ENCODE measurements at places on chromosomes 6 and 20. TPM values are rescaled to one million over a fixed set of nuclear protein-coding genes. Genes with fewer than 3 reads are reported as not detected.

Gene FANCE
- 3.7 TPM for polyA plus RNA-seq

Gene EYS
- 0.68 TPM for polyA plus RNA-seq

Gene FOXC1
- 1.1 TPM for polyA plus RNA-seq

Gene RIMS4
- 4.9 TPM for polyA plus RNA-seq

Gene HRH3
- polyA plus RNA-seq = not detected

Gene CST1
- polyA plus RNA-seq = 10.8 TPM

Gene DEFB124
- not detected for polyA plus RNA-seq

GRCh38 chr20:11697055-11697454 is 220.6 kb upstream of the BTBD3 start:
- H3K4me3 ChIP-seq = no peak overlapping the region
- no peaks in the 10 kb centered on the region for H3K27me3 ChIP-seq
- H3K4me1 ChIP-seq = no peaks in the 10 kb centered on the region
- peak; percentile 40 for DNase-seq
- H3K36me3 ChIP-seq = no peaks in the 10 kb centered on the region

DNA sequence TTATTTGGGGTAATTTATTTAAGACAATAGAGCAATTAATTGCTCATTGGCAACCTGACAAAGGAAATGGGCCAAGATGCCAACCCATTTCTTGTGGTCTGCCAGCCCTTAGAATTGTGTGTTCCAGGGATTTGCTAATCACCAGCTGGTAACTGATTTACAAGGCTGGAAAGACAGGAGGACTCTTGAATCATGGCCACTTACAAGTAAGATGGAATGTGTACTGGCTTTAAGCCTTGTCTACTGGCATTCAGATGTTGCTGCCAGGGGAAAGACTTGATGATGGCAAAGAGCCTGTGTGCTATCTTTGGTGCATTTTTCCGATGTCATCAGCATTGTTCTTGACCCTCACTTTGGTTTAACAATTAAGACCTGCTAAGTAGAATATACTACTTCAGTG is 91.0 kb downstream of the BCKDHB start:
- DNase-seq = no peak
- no peaks in the 10 kb centered on the region for H3K27me3 ChIP-seq
- no peaks in the 10 kb centered on the region for H3K36me3 ChIP-seq
- H3K4me3 ChIP-seq = no peak overlapping the region

DNA sequence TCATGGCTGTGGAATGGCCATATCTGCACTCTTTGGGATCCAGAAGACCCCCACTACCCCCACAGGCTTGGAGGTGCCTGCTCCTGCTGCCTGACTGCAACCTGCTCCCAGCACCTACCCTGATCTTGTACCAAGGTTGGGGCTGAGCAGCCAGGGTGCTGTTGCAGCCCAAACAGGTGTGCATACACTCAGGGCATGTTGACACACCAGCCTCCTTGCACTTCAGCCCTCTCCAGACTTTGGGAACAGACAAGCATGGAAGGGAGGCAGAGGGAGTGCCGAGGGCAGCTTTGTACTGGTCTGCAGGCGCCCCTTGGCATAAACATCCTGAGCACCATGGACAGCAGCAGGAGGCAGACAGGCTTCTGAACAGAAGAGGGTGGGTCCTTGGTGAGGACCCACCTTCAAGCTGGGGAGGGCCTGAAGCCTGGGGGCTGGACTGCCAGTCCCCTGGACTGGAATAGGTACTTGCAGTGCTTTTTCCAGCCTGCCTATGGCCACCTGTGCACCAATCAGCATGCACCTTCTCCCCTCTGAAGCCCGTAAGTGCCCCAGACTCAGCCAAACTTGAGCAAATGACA is 1675.8 kb downstream of the HACE1 start:
- H3K36me3 ChIP-seq = no peaks in the 10 kb centered on the region
- H3K4me3 ChIP-seq = no peak overlapping the region
- no peak for DNase-seq
- H3K4me1 ChIP-seq = no peaks in the 10 kb centered on the region
- no peaks in the 10 kb centered on the region for H3K27me3 ChIP-seq

- H3K36me3 ChIP-seq = no peaks in the 10 kb centered on the region
- H3K27me3 ChIP-seq = peaks cover 11% of the 10 kb centered on the region
- no peaks in the 10 kb centered on the region for H3K4me1 ChIP-seq
- H3K4me3 ChIP-seq = no peak overlapping the region
Observed at GRCh38 chr20:61437280-61438206, 185.5 kb downstream of the CDH4 start.

DNA sequence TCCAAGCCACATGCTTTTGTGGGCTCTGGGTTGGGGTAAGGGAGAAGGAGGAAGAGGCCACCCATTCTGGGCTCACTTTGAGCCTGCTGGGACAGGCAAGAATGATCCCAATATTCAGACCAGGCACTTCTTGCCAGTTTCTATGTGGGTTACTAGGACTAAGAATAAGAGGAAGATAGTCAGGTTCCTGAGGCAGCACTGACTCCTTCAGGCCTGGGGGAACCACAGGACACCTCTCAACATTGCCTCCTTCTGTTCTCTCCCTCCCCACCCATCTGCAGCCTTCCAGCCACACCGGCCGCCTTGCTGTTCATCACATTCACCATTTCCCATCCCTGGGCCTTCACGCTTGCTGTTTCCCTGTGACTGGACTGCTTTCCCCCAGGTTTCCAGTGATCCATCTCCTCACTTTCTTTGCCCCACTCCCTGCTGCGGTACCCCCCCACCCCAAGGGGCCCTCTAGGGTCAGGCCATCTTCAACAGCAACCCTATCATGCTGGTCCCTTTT is 69.2 kb upstream of the SIRPA start:
- no peak overlapping the region for H3K4me3 ChIP-seq
- no peaks in the 10 kb centered on the region for H3K36me3 ChIP-seq
- H3K4me1 ChIP-seq = no peaks in the 10 kb centered on the region
- DNase-seq = no peak

DNA sequence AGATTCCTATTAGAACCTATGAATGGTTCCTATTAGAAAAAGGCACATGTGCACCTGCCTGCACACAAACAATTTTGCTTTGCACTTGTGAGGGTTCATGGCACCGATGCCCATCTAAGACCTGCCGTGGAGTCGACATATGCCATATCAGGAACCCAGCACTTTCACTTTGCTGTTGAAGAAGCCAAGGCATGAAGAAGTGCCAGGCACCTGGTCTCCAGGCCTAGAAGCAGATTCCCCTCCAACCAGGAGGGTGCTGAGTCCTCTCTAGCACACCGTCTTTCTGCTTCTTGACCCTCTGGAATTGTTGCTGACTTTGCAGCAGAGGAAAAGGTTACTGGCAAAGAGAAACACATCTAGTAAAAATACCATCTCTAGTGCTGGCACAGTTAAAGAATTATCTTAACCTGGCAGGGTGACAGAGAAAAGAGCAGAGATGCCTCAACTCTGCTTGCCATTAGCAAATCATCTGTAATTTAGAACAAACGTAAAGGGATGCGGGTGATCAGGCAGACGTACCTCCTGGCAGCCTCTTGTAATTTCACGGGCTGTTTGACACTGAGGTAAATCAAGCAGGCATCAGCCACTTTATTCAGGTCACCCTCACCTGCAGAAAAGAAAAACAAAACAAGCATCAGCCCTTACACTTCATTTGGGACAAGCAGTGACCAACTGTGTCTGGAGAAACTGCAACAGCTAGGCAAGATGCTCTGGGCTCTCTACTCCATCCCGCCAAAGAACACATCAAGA is 37.2 kb downstream of the TTI1 start:
- H3K27me3 ChIP-seq = no peaks in the 10 kb centered on the region
- H3K36me3 ChIP-seq = no peaks in the 10 kb centered on the region
- H3K4me1 ChIP-seq = peaks cover 35% of the 10 kb centered on the region
- DNase-seq = no peak

- no peak overlapping the region for H3K27ac ChIP-seq
- no peak overlapping the region for H3K4me3 ChIP-seq
- no peaks in the 10 kb centered on the region for H3K36me3 ChIP-seq
- DNase-seq = no peak
- no peaks in the 10 kb centered on the region for H3K4me1 ChIP-seq
Observed at GRCh38 chr6:146856296-146856695, 257.5 kb downstream of the ADGB start.

- no peak for DNase-seq
- no peaks in the 10 kb centered on the region for H3K36me3 ChIP-seq
- no peaks in the 10 kb centered on the region for H3K4me1 ChIP-seq
Observed at GRCh38 chr6:158110986-158111385, 57.1 kb downstream of the SERAC1 start.

- no peaks in the 10 kb centered on the region for H3K27me3 ChIP-seq
- H3K36me3 ChIP-seq = no peaks in the 10 kb centered on the region
- no peak for DNase-seq
- no peak overlapping the region for H3K4me3 ChIP-seq
- no peaks in the 10 kb centered on the region for H3K4me1 ChIP-seq
- no peak overlapping the region for H3K27ac ChIP-seq
Observed at GRCh38 chr6:118679327-118679901, 28.0 kb upstream of the CEP85L start.

- peak overlapping the region; percentile 13 for H3K4me3 ChIP-seq
- DNase-seq = no peak
- H3K36me3 ChIP-seq = no peaks in the 10 kb centered on the region
- peaks cover 5% of the 10 kb centered on the region for H3K4me1 ChIP-seq
Observed at GRCh38 chr6:235763-236360, 56.4 kb upstream of the DUSP22 start.

DNA sequence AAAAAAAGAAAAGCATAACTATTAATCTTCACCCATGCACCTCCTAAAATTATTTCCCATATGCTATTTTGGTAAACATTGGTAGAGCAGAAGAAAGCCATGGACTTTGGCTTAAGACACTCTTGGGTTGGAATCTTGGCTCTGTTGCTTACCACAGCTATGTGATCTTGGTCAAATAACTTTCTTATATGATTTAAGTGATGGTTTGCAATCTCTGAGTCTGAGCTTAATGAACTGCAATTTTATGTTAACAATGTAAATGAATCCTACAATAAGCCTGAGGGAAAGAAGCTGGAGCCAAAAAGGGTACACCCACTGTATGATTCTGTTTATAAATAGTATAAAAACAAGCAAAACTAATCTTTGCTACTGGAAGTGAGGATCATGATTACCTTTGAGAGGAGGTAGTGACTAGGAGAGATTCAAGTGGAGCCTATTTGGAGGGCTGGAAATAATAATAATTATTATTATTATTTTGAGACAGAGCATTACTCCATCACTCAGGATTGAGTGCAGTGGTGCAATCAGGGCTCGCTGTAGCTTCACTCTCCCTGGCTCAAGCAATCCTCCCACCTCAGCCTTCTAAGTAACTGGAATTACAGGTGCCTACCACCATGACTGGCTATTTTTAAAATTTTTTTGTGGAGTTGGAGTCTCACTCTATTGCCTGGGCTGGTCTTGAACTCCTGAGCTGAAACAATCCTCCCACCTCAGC is 34.5 kb downstream of the ABRACL start:
- H3K4me1 ChIP-seq = no peaks in the 10 kb centered on the region
- H3K36me3 ChIP-seq = no peaks in the 10 kb centered on the region
- H3K4me3 ChIP-seq = no peak overlapping the region
- no peaks in the 10 kb centered on the region for H3K27me3 ChIP-seq
- H3K27ac ChIP-seq = no peak overlapping the region
- DNase-seq = no peak
